ENCODE measurements at places on chromosomes 13 and 19.

- no peak for DNase-seq
Measured at GRCh38 chr19:31890230-31890629, 455.2 kb upstream of the ZNF507 start.

DNA sequence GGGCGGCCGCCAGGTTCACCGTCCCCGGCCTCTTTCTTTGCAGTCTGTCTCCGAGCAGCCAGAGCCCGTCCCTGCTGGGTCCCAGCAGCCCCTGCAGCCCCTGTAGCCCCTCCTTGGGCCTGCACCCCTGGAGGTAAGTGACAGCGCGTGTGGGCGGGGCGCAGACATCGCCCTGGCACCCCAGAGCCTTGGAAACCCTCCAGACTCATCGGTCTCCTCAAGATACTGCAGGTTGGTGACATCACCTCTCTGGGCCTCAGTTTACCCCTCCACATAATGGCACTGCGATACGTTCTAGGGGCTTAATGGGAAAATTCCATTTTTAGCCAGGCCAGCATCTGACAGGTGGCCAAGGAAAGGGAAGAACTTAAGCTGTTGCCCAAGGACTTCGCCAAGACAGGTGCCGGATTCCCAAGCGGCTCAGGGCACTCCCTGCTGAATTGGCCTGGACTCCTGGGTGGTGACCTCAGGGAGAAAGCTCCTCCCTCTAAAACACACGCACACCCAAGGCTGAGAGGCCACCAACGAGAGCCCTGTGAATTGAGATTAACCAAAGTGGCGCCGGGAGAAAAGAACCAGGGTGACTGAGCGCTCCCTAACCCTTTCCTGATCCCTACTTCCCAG is 13.1 kb downstream of the MAST3 start:
- DNase-seq = no peak

GRCh38 chr13:20400774-20401173 is 124.9 kb downstream of the CRYL1 start:
- peak; percentile 17 for DNase-seq

DNA sequence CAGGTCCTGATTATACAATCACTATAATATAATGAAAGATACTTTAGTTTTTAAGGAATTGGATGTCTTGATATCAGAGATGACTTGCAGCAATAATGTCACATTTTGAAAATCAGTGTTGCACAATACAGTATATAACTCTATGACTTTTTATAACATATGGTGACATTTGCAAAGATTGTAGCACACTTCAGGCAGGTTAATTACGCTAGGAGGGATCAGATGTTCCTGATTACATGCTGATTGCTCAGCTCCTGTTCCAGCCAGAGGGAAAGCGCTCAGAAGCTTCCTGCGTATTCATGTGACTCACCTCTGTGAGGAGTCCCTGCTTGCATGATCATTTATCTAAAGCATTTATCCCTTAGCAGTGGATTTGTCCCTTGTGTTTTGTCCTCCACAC is 265.6 kb downstream of the GPC5 start:
- no peak for DNase-seq

DNA sequence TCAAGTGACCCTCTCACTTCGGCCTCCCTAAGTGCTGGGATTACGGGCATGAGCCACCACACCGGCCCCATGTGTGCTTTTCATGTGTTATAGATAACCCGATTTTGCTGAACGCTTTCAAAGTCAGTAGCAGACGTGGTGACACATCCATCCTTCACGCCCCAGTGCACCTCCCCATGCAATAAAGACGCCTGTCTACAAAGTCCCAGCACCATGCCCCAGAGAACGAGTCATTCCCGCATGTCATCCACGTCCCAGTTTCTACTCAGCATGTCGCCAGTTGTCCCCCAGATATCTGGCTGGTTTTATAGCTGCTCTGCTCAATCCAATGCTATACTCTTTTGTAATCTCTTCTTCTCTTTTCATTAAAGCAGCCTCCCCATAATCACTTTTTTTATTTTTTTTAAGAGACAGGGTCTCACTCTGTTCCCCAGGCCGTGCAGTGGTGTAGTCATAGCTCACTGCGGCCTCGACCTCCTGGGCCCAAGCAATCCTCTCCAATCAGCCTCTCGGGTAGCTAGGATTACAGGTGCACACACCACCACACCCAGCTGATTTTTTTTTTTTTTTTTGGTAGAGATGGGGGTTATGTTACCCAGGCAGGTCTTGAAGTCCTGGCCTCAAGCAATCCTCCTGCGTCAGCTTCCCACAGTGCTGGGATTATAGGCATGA is 42.5 kb downstream of the DNM2 start:
- peak; percentile 45 for DNase-seq

DNA sequence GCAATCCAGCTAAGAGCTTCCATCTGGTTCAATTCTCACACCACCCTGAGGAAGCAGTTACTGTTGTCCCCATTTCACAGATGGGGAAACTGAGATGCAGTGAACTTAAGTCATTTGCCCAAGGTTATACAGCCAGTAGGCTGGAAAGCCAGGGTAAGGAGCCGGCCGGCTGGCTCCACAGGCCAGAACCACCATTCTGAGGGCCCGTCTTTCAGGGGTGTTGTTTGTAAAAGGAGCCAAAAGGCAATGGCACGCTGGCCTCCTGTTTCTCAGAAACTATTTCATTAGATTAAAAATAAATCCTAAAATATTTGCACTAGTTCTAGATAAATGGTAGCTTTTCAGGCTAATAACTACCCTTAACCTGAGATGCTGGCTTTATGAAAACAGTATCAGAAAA is 114.9 kb downstream of the CRYL1 start:
- DNase-seq = no peak

DNA sequence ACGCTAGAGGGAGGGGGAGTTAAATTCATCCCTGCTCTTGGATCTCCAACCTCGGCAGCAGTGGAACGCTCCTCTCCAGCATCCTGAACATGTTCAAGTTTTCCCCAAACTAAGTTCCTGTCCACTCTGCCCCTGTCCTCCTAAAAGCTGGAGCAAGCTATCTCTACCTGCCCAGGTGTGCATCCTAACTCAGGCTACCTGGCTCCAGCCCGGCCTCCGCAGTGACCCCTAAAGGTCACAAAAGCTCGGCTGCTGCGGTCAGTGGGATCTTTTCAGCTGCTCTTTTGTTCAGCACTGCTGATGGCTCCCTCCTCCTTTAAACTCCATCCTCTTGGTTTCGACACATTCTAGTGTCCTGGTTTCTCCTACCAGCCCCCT is 1.4 kb downstream of the DCUN1D2 start:
- no peak for DNase-seq

DNA sequence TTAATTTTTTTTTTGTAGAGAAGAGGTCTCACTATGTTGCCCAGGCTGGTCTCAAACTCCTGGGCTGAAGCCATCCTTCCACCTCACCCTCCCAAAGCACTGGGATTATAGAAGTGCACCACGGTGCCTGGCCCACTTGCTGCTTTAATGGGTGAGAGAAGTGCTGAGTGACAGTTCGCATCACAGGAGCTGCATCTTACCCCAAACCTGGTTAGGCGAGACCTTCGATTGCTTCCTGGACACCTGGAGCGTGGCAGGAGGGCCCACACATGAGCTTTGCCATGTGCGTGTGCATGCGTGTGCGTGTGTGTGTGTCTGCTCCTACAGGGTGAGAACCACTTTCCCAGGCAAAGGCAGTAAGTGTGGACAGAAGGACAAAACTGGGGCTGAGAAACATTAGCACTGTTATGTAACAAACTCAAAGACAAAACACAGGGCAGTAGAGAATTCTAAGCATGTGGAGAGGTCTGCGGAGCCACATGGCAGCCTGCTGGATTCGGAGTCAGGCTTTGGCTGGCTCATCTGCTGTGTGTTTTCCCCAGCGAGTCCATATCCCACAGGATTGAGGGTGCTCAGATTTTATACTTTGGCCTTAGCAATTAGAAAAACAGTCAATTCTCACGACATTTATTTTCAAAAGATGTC is 11.7 kb upstream of the MTIF3 start:
- DNase-seq = no peak

GRCh38 chr13:69092615-69093322 is 1014.9 kb upstream of the ATXN8OS start:
- DNase-seq = no peak

DNA sequence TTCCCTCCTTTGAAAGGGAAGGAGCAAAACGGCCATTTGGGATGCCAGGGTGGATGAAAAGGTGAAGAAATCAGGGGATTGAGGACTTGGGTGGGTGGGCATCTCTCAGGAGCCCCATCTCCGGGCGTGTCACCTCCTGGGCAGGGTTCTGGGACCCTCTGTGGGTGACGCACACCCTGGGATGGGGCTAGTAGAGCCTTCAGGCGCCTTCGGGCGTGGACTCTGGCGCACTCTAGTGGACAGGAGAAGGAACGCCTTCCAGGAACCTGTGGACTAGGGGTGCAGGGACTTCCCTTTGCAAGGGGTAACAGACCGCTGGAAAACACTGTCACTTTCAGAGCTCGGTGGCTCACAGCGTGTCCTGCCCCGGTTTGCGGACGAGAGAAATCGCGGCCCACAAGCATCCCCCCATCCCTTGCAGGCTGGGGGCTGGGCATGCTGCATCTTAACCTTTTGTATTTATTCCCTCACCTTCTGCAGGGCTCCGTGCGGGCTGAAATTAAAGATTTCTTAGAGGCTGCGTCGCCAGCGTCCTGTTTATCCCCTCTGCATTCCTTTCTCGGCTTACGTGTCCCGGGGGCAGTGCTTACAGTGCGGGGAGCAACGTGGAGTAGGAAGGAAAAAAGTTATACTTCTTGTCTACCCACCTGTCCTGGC is 15.2 kb upstream of the S1PR4 start:
- DNase-seq = peak; percentile 84

- DNase-seq = no peak
Measured at GRCh38 chr13:93723316-93723715, 496.7 kb downstream of the GPC6 start.

DNA sequence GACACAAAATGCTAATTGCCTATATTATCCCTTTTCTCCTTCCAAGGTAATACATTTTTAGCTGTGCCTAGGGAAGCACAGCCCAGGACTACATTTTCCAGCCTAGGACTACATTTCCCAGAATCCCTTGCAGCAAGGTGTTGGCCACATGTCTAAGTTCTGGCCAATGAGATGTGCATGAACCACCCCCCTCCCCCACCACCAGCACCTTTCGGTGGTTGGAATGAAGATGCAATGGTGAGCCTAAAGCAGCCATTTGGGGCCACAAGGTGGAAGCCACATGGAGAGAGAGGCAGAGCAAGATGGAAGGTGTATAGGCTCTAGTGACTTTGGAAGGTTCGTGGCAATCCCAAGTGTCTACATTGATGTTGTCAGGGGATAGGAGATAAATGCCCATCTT is 16.2 kb downstream of the UNC13A start:
- DNase-seq = peak; percentile 59

DNA sequence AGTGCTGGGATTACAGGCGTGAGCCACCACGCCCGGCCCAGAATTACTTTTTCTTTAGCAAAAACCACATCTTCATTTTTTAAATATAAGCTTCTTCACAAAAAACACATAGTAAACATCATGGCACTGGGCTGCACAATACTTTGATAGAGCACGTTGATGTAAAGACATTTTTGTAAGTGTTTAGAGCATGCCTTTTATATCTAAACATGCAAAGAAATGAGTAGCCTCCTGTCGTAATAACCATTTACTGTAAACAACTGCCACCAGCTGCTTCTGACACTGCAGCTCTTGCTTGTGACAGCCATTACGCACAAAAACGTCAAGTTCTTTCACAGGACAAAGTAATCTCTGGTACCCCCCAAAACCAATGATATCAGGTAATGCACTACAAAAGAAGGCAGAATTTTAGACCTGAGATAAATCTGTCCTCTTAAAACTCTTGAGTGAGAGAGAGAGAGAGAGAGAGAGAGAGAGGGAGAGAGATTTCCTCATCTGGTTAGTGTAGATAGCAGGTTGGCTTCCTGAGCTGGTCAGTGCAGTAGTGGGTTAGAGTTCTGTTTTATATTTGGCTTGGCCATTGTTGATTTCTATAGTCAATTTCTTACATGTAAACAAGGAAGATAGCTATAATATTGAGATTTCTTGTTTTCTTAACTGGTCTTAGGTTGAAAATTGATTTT is 6.7 kb upstream of the ZNF548 start:
- DNase-seq = no peak

- DNase-seq = no peak
Measured at GRCh38 chr19:33404506-33405253, 31.2 kb downstream of the CEBPG start.

DNA sequence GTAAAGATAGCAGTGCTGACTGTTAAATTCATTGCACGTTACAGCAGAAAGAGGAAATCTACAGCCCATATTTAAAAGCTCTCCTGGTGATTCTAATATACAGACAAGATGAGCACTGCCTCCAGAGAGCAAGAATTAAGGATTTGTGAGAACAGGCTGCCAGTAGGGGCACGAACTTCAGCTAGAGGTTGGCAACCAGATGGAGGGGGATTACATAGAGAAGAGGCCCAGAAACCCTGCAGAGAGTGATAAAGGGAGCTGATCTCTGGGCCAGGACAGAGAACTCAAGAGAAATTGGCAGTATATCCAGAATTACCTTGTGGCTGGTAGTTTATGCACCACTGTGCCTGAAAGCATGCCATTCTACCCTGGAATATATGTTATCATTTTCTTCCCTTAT is 144.8 kb downstream of the UFM1 start:
- no peak for DNase-seq

DNA sequence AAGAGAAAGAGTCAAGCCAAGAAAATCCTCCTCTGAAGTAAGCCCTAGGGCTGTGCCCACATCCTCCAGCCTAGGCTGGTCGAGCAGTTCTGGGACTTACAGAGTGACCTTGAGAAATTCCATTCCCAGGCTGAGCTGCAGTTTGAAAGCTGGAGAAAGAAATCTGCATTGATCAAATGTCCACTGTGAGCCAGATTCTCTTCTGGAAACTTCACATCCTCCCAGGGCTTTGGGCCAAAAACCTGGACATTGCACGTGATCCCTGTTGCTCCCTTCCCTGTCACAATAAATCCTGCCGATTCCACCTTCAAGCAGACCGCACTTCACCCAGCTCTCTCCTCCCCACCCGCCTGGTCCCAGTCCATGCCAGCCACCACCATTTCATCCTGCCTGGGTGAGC is 15.7 kb downstream of the TMEM143 start:
- no peak for DNase-seq

DNA sequence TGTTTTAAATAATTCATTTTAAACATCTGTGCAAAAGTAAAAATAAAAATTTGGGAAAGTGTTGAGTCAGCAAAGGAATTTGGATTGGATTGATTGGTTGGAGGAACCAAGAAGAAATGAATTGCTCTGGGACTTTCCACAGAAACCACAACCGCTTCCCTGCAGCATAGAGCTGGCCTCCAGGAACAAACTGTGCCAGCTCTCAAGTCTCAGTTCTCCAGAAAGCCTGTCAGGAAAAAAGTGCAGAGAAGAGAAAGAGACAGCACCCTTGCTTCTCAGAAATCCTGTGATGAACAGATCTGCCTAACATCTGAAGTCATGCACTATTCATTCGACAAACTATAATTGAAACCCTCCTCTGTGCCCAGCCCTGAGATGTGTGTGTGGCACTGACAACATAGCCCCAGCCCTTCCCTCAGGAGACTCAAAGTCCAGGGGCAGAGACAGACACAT is 14.8 kb downstream of the LYPD3 start:
- DNase-seq = peak; percentile 38

DNA sequence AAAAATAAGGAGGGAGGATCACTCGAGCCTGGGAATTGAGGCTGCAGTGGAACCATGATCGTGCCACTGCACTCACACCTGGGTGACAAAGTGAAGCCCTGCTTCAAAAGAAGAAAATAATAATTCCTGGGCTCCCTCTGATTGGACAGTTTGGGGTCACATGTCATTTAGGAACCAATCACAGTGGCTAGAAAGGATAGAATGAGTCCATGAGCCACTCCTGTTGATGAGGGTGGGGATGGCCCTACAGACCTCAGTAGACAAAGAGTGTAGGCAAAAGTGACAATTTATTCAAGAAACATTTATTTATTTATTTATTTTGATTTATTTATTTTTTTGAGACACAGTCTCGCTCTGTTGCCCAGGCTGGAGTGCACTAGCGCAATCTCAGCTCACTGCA is 26.8 kb upstream of the ADGRE5 start:
- no peak for DNase-seq

Data from activated CD4-positive, alpha-beta T cell treated with anti-CD3 and anti-CD28 coated beads, Interleukin-10, Interleukin-2, amounts not matched to agents 100 ng/mL and 50 ng/mL, durations not matched to agents 16 hours and 8 hours (primary cell).